Cardiac muscle cell (in vitro differentiated cells and primary cell): ENCODE measurements at places on chromosomes 6 and 20. TPM values are rescaled to one million over a fixed set of nuclear protein-coding genes. Genes with fewer than 3 reads are reported as not detected.
A peak's percentile ranks its signal among the peaks of the same experiment; 100 is the strongest.

Gene SDHAF4
- polyA plus RNA-seq, result 21.3 and 41.0 TPM in 2 replicates

Gene SLPI
- 6.0 TPM in 1 of 2 replicates, not detected in the other for polyA plus RNA-seq

Gene C6orf132
- 0.49 and 0.56 TPM in 2 replicates for polyA plus RNA-seq

DNA sequence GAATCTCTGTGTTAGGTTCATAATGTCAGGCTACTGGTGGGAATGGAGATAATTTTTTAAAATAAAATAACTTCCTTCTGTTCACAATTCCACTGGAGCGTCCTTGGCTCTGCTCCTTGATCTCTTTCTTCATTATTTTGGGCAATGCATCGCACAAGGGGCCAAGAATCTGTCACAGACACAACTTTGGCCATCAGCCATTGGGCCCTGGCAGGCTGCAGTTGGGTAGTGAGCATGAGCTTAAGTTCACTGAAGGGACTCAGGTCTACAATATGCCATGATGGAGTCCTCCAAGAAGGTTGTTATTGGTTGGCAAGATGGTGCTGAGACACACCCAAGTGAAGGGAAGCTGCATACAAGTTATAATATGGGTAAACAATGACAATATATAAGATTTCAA lies 40.0 kb downstream of the CYP39A1 start:
- no peaks in the 10 kb centered on the region for H3K36me3 ChIP-seq
- no peak overlapping the region for H3K4me3 ChIP-seq
- no peaks in the 10 kb centered on the region for H3K27me3 ChIP-seq
- H3K27ac ChIP-seq, result no peak overlapping the region

DNA sequence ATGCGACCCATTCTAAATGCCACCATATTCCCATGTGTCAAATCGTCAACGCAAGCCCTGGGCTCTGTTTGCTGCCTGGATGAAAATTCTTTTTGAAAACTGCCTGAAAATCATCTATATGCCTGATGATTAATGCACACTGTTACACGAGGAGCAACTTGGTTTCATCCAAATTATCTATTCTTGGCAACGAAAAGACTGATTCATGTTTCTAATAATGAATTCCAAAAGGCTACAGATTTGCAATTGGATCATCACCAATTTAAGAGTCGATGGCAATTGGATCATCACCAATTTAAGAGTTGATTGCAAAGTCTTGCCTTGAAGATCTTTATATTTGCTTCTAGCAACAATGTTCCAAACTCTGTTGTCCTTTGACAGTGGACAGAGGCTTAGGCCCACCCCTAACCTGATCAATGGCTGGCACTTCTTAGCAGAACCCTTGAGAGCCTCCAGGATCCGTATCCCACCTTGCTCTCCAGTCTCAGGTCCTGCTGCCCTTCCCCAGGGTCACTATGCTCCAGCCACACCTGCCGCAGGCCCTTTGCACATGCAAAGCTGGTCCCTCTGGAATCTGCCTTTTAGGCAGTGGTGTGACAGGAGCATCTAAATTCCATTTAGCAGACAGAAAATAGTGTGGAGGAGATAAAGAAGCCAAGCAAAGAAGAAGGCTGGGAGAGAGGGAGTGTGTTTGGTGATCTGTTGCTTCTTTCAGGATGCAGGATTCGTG lies 460.9 kb upstream of the SULF2 start:
- H3K27me3 ChIP-seq, result no peaks in the 10 kb centered on the region
- H3K4me1 ChIP-seq, result no peaks in the 10 kb centered on the region
- DNase-seq, result no peak
- H3K4me3 ChIP-seq, result no peak overlapping the region
- no peaks in the 10 kb centered on the region for H3K36me3 ChIP-seq
- H3K27ac ChIP-seq, result no peak overlapping the region

GRCh38 chr6:91704531-91704930 lies 1117.7 kb upstream of the MAP3K7 start:
- H3K36me3 ChIP-seq, result no peaks in the 10 kb centered on the region
- no peaks in the 10 kb centered on the region for H3K4me1 ChIP-seq
- DNase-seq, result no peak
- H3K27ac ChIP-seq, result no peak overlapping the region
- H3K27me3 ChIP-seq, result no peaks in the 10 kb centered on the region
- no peak overlapping the region for H3K4me3 ChIP-seq

GRCh38 chr20:62481425-62482145 lies 5.8 kb upstream of the GATA5 start:
- H3K27me3 ChIP-seq, result no peaks in the 10 kb centered on the region
- H3K36me3 ChIP-seq, result no peaks in the 10 kb centered on the region
- H3K4me3 ChIP-seq, result no peak overlapping the region
- peak overlapping the region; percentile 62 for H3K27ac ChIP-seq

GRCh38 chr6:56263596-56264315 lies 16.4 kb upstream of the COL21A1 start:
- H3K36me3 ChIP-seq, result no peaks in the 10 kb centered on the region
- H3K4me1 ChIP-seq, result peaks cover 5% of the 10 kb centered on the region
- no peak overlapping the region for H3K4me3 ChIP-seq
- no peak for DNase-seq

DNA sequence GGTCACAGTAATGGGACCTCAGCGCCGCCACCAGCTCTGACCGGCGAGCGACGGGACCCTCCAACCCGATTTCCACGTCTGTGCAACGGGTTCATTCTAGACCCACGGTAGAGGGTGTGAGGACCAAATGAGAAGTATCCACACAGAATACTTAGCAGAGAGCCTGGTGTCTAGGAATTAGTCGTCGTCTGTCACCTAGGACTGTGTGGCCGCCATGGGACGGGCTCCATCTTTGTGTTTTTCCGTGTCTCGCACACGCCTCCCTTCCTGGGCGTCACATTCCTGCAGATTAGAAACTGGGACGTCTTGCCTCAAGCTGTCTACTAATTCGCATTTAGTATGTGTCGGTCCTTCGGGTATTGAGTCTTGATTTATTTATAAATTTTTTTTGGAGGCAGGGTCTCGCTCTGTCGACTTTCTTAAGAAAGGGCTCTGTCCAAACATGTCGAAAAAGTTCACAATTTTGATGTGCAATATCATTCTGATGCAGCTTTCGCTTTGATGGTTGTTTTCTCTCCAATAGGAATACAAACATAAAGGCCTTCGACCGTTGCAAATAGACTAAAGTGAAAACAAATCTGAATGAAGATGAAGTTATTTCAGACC lies 563 bp downstream of the MGME1 start:
- no peaks in the 10 kb centered on the region for H3K27me3 ChIP-seq
- DNase-seq, result peak; percentile 50
- H3K27ac ChIP-seq, result peak overlapping the region; percentile 99

- no peak overlapping the region for H3K27ac ChIP-seq
- peaks cover 53% of the 10 kb centered on the region for H3K27me3 ChIP-seq
- H3K4me3 ChIP-seq, result peak overlapping the region; percentile 6
- H3K4me1 ChIP-seq, result peaks cover 1% of the 10 kb centered on the region
- peak; percentile 60 for DNase-seq
- H3K36me3 ChIP-seq, result no peaks in the 10 kb centered on the region
Observed at GRCh38 chr6:28747631-28748157, 176.1 kb downstream of the TRIM27 start.

DNA sequence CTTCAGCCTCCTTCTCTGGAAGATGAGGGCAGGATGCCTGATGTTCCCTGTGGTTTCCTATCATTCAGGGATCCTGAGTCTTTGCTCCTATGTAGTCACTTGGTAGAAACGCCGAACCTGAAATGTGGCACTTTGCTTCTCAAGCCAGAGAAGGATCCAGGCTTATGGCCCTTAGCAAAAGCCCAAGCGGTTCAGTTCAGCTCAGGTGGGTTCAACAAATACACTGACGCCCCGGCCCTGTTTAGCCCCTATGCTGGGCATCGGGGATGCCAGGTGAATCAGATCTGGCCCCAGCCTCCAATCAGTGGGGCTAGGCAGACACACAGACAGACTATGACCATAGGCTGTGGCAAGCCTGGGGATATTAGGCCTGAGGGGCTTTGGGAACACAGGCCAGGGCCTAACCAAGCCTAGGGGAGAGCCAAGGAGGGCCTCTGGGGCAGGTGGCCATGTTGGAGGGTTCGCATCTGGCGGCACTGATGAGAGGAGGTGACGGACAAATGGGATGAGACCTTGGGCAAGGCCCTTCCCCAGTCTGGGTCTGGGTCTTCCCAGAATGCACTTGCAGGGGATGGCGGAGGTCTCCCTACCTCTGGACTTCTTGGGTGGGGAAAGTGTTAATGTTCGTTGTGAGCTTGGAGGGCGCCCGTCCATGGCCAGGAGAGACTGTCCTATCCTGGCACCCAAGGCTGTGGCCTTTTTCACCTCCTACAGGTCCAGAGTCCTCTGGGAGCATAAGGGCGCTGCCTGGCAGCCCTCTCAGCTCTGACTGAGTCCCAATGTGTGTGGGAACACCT lies 17.6 kb upstream of the SRC start:
- no peak overlapping the region for H3K4me3 ChIP-seq
- H3K36me3 ChIP-seq, result no peaks in the 10 kb centered on the region
- H3K4me1 ChIP-seq, result peaks cover 13% of the 10 kb centered on the region
- H3K27me3 ChIP-seq, result no peaks in the 10 kb centered on the region
- no peak for DNase-seq
